ENCODE measurements at places on chromosomes 7 and 10.
A peak's percentile ranks its signal among the peaks of the same experiment; 100 is the strongest.

- DNase-seq = no peak
Measured at GRCh38 chr7:155653803-155654202, 9.3 kb downstream of the RBM33 start.

- no peak for DNase-seq
Measured at GRCh38 chr10:97570789-97571471, 1.6 kb upstream of the ANKRD2 start.

DNA sequence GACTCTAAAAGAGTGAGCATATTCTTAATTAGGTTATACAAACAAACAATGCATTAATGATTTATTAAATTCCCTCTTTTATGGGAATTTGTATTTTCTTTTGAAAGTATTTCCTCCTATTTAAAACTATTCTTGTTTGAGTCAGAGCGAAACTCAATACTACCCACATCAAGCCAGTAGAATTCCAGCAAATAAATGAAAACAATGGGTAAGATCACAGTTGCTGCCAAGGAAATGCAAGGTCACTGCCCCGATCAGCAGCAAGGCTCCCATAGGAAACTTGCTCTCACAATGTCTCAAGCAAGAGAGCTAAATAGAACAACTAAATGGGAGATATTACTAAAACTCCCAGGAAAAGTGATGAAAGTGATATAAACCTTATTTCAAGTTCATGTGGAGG, 206.3 kb downstream of the THSD7A start:
- DNase-seq = no peak

GRCh38 chr10:24213266-24213665, 4.3 kb downstream of the KIAA1217 start:
- no peak for DNase-seq

DNA sequence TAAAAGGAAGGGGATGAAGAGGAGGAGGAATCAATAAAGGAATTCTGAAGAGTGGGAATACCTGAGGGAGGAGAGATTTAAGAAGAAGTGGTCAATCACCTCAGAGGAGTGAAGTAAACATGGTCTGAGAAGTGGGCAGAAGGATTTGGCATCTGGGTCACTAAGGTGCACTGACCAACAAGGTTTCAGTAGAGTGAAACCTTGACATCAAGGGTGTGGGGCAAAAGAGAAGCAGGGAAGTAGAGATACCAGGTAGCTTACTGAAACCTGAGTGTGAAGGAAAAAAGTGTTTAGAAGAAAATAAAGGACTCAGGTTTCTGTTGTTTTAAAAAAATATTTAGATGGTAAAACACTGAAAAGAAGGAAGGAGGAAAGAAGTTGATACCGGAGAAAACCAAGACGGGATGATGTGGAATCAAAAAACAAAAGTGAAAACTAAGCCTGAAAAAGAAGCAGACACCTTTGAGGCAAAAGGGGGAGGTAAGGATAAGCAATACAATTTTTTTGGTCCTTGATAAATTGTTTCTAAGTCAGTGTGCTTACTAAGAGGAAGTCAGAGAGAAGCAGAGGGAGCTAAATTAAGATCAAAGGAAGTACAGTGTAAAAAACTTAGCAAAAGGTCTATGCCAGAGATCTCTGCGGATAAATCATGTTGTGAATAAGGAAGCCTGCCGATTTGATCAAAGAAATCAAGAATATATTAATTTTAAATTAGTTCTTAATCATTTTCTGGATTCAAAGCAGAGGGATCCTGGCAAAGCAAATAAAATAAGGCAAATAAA, 137.2 kb upstream of the GPR22 start:
- no peak for DNase-seq

DNA sequence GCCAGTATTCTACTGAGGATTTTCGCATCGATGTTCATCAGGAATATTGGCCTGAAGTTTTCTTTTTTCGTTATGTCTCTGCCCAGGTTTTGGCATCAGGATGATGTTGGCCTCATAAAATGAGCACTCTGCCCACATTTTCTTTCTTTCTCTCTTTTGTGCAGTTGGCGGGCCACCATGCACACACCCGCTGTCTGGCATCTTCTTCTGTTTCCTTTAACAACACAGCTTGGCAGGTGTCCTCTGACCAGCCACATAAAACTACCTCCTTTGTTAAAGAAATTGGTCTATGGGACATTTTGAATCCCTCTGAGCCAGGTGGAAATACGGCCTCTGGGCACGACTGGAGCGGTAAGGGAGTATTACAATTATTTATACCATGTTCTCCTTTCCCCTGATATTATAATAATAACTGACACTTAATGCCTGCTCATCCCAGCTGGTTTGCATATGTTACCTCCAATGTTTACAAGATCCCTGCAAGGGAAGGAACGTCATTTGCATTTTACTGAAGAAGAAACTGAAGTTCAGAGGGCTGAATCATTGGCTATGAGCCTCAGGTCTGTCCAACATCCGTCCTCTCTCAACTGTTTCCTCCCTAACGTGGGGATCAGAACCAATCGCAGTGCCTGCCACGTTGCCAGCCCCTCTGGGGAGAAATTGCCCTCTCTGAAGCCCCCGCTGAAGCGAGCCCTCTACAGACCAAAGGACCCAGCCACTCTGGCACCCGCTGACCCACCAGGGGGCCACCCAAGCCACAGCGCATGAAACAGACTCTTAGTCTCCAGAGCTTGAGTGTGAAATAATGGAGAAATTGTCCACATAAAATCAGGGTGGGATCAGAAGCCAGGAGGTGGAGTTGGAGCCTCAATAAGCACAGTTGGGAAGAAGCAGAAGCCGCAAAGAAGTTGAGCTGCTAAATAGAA, 125.0 kb upstream of the FOXK1 start:
- no peak for DNase-seq

- DNase-seq = peak; percentile 35
Measured at GRCh38 chr10:120942806-120943413, 91.7 kb downstream of the WDR11 start.

DNA sequence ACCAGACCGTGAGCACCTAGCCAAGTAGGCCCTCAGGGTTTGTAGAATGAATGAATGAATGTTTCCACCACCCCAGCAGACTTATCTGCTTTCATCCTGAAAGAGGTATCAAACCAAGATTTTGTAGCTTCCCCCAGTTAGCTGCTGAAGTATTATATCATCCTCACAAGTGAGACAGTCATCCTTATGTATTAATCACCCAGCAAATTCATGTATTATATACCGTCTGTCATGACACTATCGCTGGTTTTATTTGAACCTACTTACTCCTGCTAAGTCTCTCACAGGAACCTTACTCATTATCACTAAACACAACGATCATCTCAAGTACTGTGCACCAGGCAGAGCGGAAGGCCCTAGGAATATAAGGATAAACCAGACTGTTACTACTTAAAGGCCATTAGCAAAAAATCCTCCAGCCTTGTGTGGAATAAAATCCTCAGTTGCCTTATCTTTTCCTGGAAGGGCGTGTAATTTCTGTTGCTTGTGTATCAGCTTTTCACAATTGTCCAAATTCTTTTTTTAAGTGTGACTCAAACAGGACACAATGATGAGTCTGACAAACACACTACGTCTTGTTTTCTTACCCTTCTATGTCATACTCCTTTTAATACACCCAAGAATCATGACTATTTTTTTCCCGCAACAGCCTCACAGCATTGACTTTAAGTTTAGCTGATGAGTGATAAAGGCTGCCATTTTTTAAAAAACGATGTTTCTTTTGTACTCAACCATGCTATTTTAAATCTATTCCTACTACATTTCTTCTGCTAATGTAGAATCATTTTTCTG, 176.1 kb upstream of the KLF14 start:
- no peak for DNase-seq

DNA sequence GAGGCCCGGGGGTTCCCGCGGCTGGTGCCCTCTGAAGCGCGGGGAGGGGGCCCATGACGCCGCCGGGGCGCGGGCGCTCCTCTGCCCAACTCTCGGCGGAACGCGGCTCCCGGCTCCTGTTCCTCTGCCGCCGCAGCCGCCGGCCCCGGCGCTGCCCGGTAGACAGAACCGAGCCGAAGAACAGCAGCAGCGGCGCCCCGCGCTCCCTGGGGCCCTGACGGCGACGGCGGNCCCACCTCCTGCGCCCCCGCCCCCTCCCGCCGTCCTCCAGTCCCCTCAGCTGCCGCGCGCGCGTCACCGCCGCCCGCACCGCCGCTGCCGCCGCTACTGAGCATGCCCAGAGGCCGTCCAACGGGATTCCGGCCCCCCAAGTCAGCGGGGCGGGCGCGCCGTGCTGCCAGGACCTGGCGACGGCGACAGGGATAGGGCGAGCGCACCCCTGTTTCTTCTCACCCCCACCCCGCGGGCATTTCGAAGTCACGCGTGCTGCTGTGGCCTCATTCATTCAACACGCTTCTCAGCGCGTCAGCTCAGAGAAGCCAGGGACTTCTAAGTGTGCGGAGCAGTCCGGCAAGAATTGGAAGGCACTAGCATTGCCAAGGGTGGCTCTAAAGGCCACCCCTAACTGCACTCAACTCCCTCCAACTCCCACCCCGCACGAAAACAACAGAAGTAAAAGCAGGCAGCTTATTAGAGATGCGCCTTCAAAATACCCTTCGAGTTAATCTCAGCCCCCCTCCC, at the start of gene IPMK:
TSS of gene IPMK (minus strand) at position 182 of the 741 bp plus-strand sequence. CDS start 283 bp downstream, outside the sequence.
- peak; percentile 87 for DNase-seq

DNA sequence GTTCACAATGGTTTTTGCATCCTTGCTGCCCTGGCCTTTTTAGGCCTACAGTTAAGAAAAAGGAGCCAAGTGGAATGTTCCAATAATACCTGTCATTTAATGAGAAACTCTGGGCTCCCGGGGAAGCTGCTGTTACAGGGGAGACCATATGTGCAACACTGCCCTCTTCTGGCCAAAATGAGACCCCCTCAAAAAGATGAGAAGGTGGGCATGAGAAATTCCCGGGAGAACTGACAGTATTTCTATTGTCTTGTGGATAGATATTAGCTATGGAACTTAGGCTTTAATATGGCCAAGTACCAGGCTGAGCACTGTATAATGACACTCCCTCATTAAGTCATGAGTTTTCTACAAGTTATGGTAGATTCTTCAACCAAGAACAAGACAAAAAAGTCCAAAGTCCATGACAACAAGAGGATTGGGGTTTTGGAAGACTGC, 99.4 kb downstream of the CCDC3 start:
- DNase-seq = no peak

GRCh38 chr10:93384006-93384405, 98.1 kb downstream of the MYOF start:
- DNase-seq = no peak

GRCh38 chr10:34838366-34838900, 23.3 kb upstream of the PARD3 start:
- no peak for DNase-seq

GRCh38 chr10:25556457-25556856, 377.6 kb upstream of the MYO3A start:
- DNase-seq = no peak

- no peak for DNase-seq
Measured at GRCh38 chr7:119711104-119711503, 561.9 kb upstream of the KCND2 start.

DNA sequence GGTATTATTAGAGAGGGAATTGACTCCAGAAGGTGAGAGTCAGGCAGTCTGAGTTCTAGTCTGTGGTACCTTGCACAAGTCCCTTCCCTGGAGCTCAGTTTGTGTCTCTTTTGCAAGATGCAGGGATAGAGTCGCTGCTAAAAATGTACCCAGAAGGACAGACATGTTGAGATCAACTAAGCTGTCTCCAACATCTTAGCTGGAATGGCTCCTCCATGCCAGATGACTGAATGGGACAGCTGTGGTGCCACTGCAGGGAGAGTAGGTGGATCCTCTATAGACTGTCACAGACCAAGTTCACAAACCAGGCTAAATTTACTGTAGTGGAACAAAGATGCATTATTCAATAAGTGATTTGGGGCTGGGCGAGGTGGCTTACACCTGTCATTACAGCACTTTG, 120.1 kb downstream of the NEURL1 start:
- no peak for DNase-seq

DNA sequence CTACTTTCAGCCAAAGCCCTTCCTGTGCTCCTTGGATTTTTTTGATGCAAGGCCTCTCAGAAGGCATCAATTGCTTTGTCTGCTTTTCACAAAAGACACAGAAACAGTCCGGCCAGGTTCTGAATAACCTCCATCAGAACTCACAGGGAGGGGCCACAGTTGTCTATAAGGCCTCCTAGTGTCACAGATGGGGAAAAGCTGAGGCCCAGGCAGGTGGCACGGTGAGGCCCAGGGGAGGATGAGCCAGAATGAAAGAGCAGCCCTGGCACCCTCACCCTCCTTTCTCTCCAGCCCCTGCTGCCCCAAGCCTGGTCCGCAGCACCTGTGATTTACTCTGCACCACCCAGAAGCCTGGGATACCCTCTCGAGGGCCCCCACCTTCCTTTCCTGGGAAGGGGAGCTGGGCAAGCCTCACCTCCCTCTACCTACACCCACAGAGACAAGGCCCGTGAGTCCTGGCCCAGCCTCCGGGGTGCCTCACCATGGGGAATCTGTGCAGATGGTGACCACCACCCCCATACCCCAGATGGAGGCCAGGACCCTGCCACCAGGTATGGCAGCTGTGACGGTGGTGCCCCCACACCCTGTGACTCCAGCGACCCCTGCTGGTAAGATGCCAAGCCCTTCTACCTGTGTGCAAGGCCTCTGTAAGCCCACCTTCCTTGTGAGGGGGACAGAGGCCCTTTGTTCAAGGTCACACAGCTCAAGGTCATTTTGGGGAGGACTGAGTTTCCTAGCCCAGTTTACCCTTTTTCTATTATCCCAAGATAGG, 26.2 kb upstream of the ZNF467 start:
- DNase-seq = peak; percentile 7

- DNase-seq = peak; percentile 6
Measured at GRCh38 chr10:22713853-22714478, 412 bp downstream of the PIP4K2A start.

DNA sequence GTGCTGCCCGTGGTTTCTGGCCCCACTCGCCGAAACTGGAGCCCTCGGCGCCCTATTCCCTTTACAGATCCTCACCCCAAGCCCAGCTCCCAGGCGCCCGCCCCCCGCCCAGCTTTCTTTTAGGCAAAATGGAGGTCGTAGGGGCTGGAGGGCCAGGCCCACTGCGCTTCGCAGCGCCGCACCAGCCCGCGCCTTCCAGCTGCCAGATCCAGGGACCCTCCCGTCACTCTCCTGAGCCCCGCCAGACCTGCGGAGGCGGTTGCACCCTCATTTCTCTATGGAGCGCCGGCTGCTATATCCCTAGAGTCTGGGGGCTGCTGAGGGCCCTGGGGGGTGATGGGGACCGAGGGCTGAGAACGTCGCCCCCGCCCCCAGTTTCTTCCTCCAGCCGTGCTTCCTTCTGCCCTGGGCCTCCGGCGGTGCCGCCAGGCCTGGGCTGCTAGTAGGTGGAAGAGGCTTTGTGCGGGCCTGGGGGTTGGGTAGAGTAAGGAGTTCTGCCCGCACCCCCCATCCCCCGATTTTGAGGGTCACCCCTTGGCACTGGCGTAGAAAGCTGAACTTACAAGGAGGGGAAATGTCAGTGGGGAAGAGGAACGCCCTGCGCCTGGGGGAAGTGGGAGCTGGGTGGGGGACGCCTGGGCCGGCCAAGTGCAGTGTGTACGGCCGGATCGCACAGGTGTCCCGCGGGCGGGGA, 1.0 kb downstream of the GNB2 start:
- DNase-seq = no peak

All from stimulated activated CD8-positive, alpha-beta memory T cell treated with anti-CD3 and anti-CD28 coated beads, Interleukin-15, amount 100 ng/mL, for 4 hours (primary cell).